ENCODE measurements at places on chromosomes 6 and 20.

- DNase-seq: no peak
These were observed 177.3 kb downstream of the CARMIL1 start for GRCh38 chr6:25456249-25457040.

DNA sequence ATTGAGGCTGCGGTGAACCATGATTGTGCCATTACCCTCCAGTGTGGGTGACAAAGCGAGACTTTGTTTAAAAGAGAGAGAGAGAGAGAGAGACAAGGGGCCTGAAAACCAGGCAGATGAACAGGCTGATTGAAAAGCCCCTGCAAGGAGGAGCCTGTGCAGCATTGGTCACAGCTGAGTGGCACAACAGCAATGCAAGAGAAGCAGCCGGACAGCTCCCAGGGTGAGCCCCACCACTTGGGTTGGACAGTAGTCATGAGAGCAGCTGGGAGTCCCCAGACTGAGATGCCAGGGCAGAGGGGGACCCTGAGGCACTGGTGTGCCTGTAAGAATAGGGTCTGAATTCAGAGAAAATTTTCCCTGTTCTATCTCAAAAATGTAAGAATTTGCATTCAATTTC is 10.2 kb downstream of the DNPH1 start:
- DNase-seq: no peak

- no peak for DNase-seq
These were observed 68.5 kb downstream of the PDSS2 start for GRCh38 chr6:107390685-107391435.

DNA sequence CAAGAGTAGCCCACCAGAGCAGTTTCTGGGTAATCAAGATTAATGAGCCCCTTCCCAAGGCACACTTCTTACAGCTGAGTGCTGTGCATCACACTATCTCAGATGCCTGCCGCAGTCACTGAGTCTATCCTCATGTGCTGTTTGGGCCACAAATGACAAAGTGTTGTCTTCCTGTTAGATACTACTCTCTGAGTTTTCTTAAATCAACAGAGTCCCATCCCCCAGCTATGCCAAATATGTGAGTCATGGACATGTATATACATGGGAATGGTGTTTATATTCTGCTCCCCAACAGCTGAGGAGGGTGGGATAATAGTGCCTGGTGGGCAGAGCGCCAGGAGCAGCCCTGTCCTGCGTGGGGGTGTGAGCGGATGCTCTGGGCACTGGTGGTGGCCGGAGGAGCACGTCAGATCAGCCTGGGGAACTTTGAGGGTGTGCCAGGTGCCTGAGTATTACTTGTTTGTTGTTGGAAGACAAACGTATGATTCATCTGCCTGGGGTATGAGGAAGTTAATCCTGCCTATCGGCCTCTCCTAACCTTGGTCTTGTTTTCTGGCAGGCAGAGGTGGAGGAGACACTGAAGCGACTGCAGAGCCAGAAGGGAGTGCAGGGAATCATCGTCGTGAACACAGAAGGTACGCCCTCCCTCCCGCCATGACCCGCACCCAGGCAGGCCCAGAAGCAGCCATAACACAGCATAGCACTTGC is 9.6 kb downstream of the DYNLRB1 start:
- no peak for DNase-seq

DNA sequence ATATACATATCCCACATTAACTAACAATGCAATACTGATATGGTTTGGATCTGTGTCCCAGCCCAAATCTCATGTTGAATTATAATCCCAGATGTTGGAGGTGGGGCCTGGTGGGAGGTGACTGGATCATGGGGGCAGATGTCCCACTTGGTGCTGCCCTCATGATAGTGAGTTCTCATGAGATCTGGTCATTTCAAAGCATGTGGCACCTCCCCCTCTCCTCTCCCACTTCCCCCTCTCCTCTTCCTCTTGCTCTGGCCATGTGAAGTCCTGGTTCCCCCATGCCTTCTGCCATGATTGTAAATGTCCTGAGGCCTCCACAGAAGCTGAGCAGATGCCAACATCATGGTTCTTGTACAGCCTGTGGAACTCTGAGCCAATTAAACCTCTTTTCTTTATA is 71.2 kb downstream of the FYN start:
- DNase-seq: no peak

DNA sequence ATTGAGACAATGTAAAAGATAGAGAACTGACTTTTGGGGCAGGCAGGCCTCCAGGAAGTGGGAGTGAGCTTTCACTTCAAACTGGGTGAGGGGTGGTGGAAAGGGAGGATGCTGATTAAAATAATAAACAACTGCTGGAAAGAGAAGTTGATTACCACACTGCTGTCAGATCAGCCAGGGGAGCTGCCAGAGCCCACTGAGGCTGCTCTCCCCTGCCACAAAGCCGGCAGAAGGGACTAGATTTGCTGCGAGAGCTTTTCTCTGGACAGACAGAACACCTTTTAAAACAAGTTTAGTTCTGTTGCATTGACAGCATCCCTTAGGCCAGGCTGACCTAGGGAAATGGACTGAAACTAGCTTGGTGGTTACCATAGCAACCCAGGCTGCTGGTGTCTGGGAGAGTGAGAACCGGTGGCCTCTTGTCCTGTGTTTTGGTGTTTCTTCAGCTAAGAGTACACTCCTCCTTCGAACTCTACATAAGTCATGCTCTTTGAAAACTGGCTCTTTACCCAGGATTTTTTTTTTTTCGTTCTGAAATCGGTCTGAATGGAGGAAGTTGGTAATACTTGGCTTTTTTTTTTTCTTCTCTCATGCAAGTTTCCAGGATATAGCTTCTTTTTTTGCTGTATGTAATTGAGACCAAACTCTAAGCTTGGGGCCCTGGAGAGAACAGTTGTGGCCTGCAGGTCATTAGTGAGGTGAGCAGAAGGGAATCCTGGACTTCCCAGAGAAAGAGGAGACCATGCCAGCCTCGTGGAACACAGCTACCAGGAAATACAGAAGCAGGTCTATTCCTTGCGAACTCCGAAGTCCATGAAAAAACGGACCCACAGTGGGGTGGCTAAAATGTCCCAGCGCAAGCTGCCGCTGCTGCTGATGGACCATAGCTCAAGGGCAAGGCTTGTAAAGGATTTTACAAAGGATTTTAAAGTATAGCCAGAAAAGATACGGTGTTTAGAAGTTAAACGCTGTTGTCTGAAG is 374.4 kb downstream of the UTRN start:
- DNase-seq: no peak

GRCh38 chr6:84877515-84878210 is 113.3 kb upstream of the TBX18 start:
- no peak for DNase-seq

- DNase-seq: no peak
These were observed 30.2 kb downstream of the RRBP1 start for GRCh38 chr20:17651760-17652388.

GRCh38 chr6:20137240-20137639 is 75.0 kb downstream of the MBOAT1 start:
- DNase-seq: no peak

DNA sequence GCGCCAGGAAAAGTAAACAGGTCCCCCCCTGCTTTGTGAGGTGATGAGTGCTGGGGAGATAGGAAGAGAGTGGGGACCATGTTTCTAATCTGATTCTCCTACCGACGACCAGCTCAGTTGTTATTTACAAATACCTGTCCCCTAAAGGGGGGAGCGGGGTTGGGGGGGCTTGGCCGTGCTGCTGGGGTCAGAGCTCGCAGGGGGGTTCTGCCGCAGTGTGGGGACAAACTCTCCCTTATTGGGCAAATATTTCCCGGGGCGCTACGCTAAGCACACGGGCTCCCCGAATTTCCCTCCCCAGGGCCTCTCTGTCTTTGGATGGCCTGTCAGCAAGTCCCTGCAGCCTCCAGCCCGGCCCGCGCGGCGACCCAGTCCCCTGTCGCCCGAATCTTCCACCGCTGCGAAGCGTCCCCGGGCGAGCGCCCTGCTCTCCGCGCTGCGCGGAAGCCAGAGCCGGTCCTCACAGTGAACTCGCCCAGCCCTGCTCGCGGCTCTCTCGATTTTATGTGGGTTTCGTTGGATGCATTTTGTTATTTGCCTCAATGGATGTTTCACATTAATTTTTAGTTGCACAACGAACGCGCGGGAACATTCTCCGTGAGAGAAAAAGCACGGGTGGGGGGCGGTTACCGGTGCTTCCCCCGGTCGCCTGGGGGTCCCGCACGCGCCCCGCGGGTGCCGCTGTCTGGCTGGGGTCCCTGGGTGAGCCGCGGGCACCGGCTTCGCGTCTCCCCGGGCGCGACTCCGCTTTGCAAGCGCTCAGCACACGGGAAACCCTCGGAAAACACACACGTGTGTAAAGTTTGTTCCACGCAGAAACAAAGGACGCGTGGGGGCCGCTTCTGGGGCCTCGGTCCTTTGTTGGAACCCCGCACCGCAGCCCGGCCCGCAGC is 1.5 kb upstream of the STX16 start:
- no peak for DNase-seq

- DNase-seq: no peak
These were observed 18.4 kb upstream of the RBM38 start for GRCh38 chr20:57372581-57373350.

DNA sequence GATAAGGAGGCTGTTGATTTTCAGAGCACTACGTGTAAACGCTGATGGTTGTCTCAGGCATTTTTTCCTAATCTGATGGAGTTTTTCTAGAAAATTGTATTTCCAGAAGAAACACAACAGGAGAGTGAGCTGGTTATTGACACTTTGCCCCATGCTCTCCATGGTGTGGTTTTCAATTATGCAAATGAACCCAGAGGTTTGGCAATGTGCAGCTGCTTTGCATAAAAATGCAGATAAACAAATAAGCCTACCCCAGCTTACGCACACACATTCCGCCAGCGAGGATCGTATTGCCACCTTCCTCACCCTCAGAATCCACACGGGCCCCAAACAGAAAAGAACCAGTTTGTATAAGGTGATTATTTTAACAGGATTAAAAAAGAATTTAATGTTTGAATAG is 45.1 kb upstream of the FRMD1 start:
- DNase-seq: no peak

- no peak for DNase-seq
These were observed 11.1 kb downstream of the TOX2 start for GRCh38 chr20:43925801-43926200.

DNA sequence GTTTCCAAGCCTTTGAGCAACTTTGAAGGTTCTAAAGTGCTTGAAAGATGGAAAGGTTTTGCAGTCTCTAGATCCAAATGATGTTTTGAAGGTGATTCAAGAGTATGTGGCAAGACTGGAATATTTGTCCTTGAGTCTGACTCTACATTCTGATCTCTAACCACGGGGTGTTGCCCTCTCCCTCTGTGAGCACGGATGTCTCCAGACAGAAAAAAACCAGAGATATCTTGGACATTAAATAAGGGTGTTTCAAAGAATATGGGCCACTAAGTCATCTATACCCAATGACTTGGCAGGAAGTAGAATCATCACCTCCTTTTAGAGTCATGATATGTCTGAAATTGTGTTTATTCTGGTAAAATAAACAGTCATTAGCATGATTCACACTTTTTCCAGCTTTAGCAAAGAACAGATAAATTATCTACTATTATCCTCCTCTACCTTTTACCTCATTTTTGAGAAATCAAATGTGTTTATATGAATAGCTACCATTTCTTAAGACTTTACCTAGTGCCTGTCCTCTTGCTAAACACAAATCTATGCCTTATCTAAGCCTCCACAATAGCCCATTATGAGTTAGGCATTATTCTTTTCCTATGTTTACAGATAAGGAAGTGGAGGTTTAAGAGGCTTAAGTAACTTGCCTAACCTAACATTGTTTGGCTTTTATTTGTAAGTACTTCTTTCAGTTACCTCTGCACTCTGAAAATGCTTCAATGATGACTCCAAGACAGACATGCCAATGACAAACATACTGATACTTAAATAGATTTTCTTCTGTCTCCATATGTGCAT is 384.4 kb downstream of the BMP2 start:
- no peak for DNase-seq

- DNase-seq: peak; percentile 53
These were observed 47.6 kb upstream of the MYL9 start for GRCh38 chr20:36493801-36494114.

DNA sequence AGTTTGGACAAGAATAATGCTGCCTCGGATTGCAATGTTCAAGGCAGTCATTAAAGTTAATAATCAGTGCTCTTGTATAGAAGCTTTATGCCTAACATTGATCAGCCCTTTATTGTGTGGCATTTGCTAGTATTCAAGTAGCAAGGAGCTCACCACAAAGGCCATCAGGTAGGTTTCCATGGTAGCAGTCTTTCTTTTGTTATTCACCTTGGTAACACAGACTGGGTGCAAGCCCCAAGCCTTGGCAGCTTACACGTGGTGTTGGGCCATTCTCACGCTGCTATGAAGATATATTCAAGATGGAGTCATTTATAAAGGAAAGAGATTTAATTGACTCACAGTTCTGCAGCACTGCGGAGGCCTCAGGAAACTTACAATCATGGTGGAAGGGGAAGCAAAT is 149.3 kb downstream of the ADAT2 start:
- no peak for DNase-seq

DNA sequence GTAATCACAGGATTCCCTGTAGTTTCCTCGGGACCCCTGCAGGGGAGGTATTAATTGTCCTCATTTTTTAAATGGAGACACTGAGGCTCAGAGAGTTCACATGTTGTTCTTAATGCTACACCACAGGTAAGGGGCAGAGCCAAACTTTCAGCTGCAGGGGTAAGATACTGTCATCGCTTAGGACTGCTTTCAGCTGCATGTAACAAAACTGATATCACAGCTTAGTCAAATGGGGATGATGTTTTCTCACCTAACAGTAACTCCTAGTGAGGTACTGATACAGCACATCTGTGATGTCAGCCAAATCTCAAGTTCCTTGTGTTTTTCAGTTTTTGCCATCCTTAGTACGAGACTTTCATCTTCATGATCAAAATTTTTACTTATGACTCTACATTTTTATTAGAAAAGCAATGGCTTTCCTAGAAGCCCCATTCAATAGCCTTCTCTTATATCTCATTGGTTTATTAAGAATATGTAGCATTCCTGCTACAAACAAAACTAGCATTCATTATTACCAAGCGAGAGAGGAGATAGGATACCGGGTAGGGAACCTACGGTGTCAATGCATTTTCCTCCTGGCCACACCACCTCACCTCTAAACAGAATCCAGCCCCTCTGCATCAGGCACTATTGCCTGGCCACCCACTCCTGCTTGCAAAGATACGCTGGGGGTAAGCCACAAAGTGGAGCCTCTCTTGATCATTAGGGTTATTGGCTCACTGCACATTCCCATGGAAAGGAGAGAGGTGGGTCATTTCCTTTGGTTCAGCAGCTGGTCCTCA is 557.5 kb downstream of the CD83 start:
- no peak for DNase-seq

- no peak for DNase-seq
These were observed 116.1 kb upstream of the NXT1 start for GRCh38 chr20:23234311-23235078.

- no peak for DNase-seq
These were observed 483.5 kb downstream of the PRKN start for GRCh38 chr6:162244031-162244430.

DNA sequence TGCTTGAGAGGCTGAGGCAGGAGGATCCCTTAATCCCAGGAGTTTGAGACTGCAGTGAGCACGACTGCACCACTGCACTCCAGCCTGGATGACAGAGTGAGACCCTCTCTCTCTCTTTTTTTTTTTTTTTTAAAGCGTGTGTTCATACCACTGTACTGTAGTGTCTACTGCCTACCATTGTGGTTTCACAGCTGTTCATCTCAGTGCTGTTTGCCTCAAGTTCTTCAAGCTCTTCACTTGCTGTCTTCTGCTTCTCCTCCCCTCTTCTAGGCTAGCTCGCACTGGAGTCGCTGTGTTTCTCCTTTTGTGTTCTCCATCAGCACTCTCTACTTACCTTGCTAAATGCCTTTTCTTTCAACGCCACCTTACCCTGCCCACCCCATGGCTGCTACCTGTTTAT is 7.4 kb downstream of the FOXO3 start:
- no peak for DNase-seq

GRCh38 chr6:51915098-51915497 is 172.3 kb downstream of the PKHD1 start:
- DNase-seq: no peak

- DNase-seq: no peak
These were observed 337 bp downstream of the ESF1 start for GRCh38 chr20:13784271-13784892.

All from cerebellar cortex (tissue), 1 donor.